ENCODE measurements at places on chromosomes 3 and 15.

- no peak for DNase-seq
Observed at GRCh38 chr15:31268911-31269784, 57.5 kb upstream of the KLF13 start.

DNA sequence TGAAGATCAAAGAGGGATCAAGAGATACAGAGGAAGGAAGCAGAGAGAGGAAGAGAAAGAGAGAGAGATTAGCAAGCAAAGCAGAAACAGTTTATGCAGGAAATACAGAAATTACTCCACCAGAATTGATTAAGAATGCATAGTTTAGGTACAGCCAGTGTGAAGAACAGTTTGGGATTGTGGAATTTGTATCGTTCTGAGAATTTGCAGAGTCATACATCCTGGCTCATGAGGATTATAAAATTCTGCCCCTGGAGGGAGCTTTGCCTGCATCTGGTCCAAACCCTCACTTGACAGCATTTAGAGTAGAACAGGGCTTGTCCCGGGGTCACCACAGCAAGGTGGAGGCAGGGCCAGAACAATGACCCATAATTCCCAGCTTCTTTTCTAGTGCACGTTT is 44.1 kb downstream of the MASP1 start:
- no peak for DNase-seq

DNA sequence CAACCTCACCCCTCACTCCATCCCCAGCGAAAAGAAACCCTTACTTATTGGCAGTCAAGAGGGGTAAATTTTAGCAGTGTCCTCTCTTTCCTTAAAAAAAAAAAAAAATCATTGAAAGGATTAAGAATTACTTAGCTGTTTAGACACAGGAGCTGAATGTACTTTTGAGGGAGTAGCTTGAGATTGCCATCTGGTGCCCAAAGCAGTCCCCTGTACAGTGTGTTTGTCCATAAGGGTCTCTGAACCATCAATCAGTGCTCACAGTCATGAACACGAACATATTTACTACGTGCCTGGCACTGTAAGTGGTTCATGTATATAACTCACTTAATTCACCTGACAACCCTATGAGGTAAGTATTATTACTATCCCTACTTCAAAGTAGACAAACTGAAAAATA is 463.5 kb downstream of the RAP2B start:
- DNase-seq, result no peak

GRCh38 chr15:40493089-40493840 is 22.5 kb downstream of the CHST14 start:
- DNase-seq, result no peak

GRCh38 chr3:165196577-165197480 is 645 bp upstream of the SLITRK3 start:
- no peak for DNase-seq

- no peak for DNase-seq
Observed at GRCh38 chr3:42697289-42698051, 5.1 kb downstream of the HHATL start.

GRCh38 chr3:59658274-59658673 is 608.4 kb upstream of the CFAP20DC start:
- no peak for DNase-seq

DNA sequence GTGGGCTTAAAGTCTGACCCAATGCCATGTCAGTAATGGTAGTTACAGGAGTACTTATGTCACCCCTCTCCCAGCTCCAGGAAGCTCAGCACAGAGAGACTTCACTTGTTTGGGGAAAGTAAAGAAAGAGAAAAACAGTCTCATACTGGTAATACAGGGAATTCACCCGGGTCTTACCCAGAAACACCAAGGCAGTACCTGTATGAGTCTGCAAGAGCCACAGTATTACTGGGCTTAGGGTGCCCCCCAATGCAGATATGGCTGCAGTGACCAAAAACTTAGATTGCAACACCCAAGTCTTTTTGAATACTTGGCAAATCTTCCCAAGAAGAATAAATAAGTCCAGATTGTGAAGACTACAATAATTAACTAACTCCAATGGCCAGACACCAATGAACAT is 622.1 kb downstream of the IGSF11 start:
- DNase-seq, result no peak

- DNase-seq, result no peak
Observed at GRCh38 chr15:72135719-72136118, 17.5 kb downstream of the SENP8 start.

GRCh38 chr3:109339197-109339596 is 1.9 kb upstream of the DPPA4 start:
- peak; percentile 42 for DNase-seq

DNA sequence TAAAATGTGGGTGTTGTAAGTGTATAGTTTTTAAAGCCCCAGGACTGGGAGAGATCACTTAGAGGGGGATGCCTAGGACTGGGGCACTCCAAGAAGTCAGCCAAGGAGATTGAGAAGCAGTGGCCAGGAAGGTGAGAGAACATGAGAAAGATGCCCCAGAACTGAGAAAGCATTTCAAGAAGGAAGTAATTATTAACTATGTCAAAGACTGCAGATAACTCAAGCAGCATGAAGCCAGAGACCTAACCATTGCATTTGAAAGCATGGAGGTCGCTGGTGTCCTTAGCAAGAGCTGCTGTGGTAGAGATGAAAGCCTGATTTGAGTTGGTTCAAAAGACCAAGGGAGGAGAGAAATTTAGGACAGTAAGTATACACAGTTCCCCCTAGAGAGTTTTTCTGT is 30.6 kb upstream of the SLC2A2 start:
- no peak for DNase-seq

GRCh38 chr15:60534546-60534945 is 55.6 kb upstream of the ICE2 start:
- DNase-seq, result no peak

DNA sequence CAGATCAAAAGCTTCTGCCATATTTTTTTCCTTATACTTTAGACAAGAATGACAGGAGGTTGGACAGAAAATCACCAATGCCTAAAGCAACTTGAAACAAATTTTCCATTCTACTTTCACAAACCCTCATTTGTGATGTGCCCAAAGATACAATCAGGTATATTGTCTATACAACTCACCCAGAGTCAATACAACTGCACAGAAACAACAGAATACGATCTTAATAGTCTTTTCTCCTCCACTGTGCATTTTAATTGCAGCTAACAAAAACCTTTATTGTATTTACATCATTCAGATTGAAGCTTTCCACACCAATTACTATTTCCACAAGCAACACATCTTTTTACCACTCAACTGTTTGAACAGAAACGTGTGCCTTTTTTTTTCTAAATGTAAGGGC is 80.4 kb downstream of the PLOD2 start:
- no peak for DNase-seq

GRCh38 chr3:48459331-48459730 is 12.8 kb downstream of the ATRIP start:
- no peak for DNase-seq

DNA sequence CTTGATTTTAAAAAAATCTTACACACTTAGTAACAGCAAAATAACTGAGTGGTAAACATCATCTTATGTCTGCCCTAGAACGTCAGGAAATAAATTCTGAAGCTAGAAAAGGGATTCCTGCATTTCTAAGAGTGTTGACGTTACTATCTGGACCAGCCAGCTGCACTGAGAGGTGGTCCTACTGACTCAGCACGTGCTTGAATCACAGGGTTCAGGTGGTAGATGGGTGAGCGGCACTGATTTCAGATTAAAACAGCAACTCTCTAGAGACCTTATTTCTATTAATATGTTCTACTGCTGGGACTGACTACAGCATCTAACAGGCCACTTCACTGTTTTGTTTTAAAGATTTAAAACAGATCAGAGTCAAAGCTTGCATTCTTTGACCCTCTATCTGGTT is 377.2 kb downstream of the GABRB3 start:
- no peak for DNase-seq

- DNase-seq, result no peak
Observed at GRCh38 chr3:81003817-81004216, 757.6 kb downstream of the GBE1 start.

DNA sequence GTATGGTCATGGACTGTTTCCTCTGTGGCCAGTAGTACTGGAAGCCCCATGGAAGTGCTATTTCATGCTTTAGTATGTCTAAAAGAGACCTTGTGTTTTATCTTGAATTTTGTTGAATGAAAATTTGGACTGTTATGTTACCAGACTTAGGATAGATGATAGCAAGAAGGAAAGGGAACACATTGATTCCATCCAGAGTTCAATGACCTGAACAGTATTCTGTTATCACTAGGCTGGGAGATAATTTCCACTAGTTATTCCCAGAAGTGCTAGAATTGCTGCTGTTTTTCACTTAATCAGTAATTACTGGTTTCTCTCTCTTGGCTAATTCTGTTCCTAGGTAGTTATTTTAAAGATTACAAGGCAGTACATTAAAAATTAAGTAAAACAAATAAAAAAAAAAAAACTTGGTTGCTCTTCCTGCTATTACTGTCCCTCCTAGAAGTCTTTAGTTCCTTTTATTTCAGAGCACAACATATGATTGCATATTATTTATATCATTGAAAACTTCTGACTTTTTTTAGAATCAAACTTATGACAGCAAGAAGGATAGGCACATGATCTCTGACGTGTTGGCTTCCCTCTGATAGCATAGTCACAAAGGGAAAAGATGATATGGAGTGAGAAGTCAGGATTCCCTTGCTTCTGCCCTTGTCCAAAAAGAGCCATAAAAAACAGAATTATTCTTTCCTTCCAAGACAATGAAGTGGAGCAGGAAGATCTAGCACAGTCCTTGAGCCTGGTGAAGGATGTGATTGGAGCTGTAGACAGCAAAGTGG is 72.2 kb downstream of the KLHL25 start:
- no peak for DNase-seq
